Head of caudate nucleus (tissue), 42 donors: ENCODE measurements at places on chromosomes 5 and 9.
A peak's percentile ranks its signal among the peaks of the same experiment; 100 is the strongest.

- DNase-seq, result no peak
These were observed 53.4 kb upstream of the SNAPC3 start for GRCh38 chr9:15369238-15369637.

DNA sequence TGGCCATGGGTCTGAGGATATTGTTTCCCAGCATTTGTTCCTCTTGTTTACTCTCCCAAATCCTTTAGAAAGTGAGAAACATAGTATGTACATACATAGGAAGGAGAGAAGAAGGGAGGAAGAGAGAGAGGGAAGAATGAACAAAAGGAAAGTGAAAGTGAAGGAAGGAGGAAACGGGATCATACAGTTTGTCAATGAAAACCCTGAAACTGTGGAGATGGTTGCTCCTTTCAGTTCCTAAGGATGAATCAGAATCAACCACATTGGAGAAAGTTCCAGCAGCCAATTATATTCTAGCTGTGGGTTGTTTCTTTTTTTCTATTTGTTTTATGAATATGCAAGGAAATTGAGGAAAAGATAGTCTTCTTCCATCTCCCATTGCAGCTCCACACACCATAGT is 396.5 kb downstream of the MLLT3 start:
- no peak for DNase-seq

GRCh38 chr5:137015540-137016116 is 483.5 kb downstream of the SPOCK1 start:
- DNase-seq, result no peak

GRCh38 chr5:59275510-59276324 is 617.8 kb downstream of the PDE4D start:
- no peak for DNase-seq

DNA sequence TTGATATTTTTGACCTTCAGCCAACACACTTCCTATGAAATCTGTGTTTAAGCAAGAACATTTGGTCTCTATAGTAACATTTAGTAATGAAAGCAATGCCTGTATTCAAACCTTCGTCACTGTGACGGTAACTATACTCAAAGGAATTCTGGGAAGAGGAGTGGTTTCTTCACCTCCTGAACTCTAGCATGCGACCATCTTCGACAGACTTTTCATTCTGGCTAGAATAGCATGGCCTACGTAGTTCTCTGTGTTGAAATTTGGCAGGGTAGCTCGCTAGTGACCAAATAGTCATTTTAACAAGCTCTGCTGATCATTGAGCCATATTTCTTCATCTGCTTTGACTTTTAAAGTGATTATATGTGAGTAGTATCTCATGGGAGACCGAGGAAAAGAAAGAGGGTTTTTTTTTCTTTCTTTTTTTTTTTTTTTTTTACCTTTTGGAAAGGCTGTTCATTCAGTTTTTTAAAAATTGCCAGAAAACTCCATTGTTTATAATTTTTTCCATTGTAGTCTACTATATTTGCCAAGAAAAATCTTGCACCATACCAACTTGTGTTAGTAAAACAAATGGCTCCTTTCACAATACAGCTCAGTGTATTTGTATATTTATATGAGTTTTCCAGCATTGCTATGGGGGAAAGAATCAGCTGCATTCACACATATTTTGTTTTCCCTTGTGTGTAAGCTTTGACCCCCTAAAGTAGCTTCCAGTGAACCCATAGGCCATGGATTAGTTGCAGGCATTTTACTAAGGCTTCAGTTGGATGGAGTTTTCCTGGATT is 166.8 kb downstream of the NNT start:
- DNase-seq, result no peak

DNA sequence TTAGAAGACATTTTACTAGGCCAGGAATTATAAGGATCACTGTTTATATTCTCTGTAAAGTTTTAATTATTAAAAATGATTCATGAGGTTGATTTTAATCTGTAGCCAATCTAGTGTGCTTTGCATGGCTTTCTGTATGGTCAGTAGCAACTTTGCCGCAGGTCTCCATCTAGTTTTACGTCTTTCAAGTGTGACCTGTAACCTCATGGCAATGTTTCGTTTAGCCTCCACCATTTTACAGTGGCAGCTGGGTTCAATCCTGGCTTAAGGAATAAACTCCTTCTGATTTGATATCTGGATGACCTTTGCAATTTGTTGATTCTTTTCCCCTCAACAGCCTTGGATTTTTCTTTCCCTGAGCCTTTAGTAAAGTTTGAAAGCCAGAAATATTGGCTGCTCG is 434.5 kb upstream of the CDH9 start:
- no peak for DNase-seq

DNA sequence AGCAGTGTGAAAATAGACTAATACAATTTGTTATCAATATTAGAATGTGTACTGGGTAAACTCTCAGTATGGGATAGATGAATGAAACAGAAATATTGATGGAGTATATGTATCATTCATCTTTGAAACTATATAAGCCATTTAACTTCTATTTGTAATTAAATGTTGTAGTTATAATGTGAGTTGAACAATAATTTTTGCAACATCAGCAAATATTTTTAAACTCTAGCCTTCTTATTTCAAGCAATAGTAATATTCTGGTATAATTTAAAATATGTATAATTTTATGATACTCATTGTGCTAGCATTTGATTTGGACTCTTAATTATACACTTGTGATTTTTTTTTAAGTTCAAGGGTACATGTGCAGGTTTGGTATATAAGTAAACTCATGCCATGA is 59.6 kb upstream of the RGMB start:
- no peak for DNase-seq

GRCh38 chr5:133990396-133990795 is 14.4 kb downstream of the VDAC1 start:
- peak; percentile 13 for DNase-seq

- DNase-seq, result no peak
These were observed 35.6 kb downstream of the ADAMTSL2 start for GRCh38 chr9:133569891-133570690.

DNA sequence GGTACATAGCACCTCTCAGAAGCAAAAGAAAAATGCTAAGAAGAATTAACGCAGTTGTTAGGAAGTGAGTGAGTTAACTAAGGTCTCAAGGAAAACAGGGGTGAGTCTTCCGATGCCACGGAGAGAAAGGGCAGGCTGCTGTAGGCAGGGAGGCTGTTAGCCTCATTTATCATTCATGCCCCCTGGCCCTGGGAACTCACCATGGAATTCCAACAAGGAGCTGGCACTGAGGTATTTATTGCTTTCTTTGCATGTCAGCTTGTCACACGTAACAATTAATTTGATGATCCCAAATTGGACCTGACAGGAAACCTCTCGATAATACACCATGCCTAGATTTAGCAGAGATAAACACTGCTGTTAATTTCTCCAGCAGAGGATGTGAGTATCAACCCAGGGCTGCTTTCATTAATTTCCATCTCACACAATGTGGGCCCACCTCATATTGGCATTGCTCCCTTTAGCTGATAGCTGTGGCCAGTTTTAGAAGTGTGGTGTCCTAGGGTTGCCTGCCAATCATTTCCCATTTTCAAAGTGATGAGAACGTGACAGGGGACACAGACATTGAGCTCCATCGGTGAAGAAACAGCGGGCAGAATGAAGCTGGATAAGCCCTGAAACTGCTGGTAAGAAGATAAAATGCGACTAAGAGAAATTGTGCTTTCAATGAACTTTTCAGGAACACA is 45.3 kb downstream of the DAP start:
- DNase-seq, result no peak

DNA sequence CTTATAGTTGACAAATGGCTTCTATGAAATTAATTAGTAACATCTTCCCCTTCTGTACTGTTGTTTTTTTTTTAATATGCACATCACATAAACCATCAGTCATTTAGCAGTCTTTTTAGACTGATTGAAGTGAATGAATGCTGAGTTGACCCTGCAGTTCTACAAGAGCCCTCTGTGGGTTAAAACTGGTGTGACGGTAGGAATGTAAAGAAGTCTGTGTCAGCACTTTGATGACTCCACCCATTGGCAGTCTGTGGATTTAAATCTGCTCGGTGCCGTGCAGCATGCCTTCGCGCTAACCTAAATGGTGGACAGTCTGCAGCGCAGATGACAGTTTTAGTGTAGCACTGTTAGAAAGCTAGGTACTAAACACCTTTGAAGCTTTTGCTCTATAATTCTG is 3.1 kb downstream of the GTF3C4 start:
- DNase-seq, result peak; percentile 18

DNA sequence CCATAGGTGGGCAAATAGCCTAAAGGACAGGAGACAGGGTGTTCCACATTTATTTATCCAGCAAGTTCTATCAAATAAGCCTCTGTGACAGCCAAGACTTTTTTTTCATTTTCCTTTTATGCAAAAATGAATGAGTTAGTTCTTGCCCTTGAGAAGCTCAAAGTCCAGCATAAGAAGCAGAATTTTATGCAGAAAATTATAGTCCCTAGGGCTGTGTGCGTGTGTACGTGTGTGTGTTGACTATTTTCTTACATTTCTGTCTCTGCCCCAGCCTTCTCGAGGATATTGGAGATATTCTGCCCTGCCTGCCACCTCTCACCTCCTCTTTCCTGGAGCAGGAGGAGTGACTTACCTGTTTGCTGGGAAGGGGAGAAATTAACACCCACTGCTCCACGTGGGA is 221.9 kb downstream of the SREK1 start:
- DNase-seq, result no peak

DNA sequence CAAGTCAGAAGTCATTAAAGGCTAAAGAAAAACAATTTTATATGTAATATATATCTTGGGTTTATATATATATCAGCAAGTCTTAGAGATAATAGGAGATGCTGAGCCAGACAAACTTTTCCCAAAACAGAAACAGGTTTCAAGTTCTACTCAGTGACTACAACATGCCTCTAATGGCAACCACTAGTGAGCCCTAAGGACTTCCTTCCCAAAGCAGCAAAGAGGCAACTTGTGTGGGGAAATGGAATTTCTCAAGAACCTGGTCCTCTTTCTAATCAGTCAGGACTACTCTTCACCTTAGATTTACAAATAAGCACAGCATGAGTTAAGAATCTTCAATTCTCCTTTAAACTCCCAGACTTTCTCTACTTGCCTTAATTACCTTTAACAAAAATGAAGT is 17.6 kb downstream of the RNF38 start:
- DNase-seq, result no peak

- DNase-seq, result no peak
These were observed 60.2 kb downstream of the CDC14B start for GRCh38 chr9:96559339-96559943.

GRCh38 chr5:74179179-74179578 is 461.3 kb downstream of the ENC1 start:
- DNase-seq, result no peak

GRCh38 chr9:121784731-121785411 is 133.4 kb downstream of the DAB2IP start:
- no peak for DNase-seq

- DNase-seq, result no peak
These were observed 411.5 kb downstream of the RASEF start for GRCh38 chr9:82651474-82651873.

DNA sequence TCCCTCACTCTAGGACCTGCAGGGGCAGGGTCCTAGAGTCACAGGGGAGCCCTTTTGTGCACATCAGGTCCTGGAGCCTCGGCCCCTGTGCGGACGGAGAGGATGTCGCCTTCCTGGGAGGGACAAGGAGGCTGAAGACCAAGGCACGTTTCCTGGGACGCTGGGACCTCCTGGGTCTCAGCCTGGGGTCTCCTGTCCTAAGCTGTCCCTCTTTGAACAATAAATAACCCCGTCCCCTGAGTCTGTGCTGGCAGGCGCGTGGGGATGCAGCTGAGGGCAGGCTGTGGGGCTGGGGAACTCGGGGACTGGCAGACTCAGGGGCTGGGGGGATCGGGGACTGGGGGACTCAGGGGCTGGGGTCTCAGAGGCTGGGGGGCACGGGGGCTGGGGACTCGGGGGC is 31.1 kb downstream of the PAEP start:
- no peak for DNase-seq

DNA sequence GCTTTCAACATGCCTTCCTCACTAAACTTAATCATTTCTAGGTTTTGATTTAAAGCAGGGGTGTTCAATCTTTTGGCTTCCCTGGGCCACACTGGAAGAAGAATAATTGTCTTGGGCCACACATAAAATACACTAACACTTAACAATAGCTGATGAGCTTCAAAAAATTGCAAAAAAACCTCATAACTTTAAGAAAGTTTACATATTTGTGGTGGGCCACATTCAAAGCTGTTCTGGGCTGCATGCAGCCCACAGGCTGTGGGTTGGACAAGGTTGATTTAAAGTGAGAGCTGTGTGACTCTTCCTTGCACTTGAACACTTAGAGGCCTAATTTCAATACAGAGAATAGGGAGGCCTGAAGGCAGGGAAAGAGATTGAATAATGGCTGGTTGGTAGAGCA is 598.3 kb downstream of the EFNA5 start:
- DNase-seq, result no peak

- DNase-seq, result no peak
These were observed 72.7 kb upstream of the FCN2 start for GRCh38 chr9:134807716-134808446.

- no peak for DNase-seq
These were observed 15.7 kb downstream of the PNPLA7 start for GRCh38 chr9:137534256-137535119.

DNA sequence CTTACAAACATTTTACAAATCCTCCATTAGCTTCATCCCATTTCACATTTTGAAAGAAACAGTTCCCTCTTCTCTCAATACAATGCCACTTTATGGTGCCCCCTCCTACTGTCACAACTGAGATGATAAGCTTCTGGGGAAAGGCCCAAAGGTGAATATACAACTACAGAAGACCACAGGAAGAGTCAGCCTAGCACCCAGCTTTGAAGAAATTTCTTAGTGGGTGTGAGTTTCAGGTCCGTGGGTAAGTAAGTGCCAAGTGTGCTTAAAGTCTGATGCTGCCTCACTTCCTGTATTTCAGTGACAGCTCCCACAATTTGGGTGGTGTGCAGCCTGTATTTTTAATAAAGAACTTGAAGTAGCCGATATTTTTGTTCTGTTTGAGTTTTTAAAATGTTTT is 68.1 kb downstream of the ARHGEF28 start:
- no peak for DNase-seq

GRCh38 chr9:89419978-89420394 is 77.9 kb downstream of the SEMA4D start:
- DNase-seq, result no peak

DNA sequence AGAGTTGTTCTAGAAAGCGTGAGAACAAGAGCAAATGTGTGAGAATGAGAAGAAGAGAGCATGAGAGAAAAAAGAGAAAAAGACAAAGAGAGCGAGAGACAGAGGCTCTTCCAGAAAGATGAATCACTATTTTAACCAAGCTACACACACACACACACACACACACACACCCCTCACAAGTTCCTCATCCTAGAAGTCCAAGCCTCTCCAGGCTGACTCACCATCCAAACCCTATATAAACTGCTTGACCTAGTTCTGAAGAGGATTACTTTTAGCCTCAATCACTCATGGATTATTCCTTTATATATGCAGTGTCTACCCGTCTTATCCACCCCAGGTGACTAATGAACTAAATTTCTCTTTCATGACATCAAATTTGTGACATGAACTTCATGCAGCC is 37.6 kb downstream of the C9orf57 start:
- no peak for DNase-seq

DNA sequence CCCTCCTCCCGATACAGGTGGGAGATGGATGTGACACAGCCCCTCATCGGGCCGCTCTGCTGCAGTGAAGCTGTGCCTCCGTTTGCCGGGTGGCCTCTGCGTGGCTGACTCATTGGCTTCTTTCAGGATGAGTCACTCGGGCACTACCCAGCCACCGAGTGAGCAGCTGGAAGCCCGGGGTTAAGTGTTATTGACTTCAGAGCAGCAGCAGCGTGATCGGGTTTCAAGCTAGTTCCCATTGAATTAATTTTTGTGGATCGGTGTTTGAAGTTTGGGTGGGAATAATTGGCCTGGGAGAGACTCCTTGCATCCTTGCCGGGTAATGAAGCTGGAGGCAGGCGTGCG is 266.4 kb upstream of the IRX4 start:
- no peak for DNase-seq
